DMS79 treated with DMSO at 0.1 percent for 48 hours (cell line): ENCODE measurements at places on chromosomes 2 and 18.

GRCh38 chr18:56003009-56003719, 415.2 kb upstream of the TCF4 start:
- no peak for DNase-seq

- no peak for DNase-seq
Observed at GRCh38 chr2:127669056-127669455, 6.3 kb downstream of the LIMS2 start.

- no peak for DNase-seq
Observed at GRCh38 chr2:23566241-23567142, 181.5 kb downstream of the KLHL29 start.

- no peak for DNase-seq
Observed at GRCh38 chr2:16400127-16400623, 265.5 kb downstream of the CYRIA start.

GRCh38 chr2:30024281-30024680, 102.9 kb upstream of the ALK start:
- no peak for DNase-seq

- DNase-seq: no peak
Observed at GRCh38 chr2:137333386-137334165, 568.2 kb downstream of the THSD7B start.

DNA sequence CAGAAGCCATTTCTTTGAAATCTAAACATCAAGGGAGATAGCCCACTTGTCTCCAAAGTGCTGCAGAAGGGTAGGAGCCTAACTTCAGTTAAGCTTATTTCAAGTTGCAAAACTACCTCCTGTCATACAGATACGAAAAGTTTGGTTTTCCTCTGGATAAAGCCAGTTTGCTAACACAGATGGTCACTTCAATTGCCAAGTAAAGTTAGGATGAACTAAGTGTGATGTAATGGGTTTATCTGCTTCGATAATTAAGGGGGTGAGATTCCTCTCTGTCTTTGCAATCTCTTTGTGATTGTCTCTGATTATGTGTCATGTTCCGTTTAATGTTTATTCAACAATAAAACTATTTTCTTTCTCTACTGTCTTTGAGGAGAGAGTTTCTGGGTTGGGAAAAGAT, 156.4 kb downstream of the SLC39A10 start:
- DNase-seq: no peak

DNA sequence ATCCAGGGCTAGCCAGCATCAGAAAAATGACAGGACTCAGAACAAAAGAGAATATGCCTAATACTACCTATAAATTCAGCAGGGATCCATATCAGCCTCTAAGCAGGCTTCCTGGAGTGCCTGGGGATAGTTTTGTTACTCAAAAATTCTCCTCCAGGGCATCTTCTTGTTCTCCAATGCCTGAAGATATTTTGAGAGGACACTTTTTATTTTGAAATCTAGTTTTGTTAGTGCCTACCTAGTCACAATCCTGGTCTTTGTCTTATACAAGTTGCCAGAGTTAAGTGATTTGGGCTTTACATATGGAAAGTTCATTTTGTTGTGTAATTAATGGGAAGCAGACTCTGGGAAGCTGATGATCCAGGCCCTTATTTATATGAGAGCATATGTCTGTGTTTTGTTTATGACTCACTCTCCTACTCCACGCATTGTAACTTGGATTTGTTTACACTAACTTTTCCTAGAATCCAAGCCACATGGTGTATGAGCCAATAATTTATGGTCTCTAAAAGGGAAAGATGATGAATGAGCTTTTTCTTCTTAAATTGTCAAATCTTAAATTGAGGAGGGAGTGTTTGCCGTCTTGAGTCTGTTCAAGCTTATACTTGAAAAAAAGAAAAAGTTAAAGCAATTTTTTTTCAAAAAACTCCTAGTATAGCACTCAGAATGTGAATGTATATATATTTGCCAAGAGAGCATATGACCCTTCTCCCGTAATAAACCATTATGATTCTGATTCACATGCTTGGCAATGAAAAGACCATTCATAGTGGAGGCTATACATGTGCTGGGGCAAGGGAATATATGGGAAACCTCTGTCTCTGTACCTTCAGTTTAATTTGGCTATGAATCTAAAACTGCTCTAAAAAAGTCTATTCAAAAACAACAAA, 370.3 kb downstream of the SETBP1 start:
- no peak for DNase-seq

DNA sequence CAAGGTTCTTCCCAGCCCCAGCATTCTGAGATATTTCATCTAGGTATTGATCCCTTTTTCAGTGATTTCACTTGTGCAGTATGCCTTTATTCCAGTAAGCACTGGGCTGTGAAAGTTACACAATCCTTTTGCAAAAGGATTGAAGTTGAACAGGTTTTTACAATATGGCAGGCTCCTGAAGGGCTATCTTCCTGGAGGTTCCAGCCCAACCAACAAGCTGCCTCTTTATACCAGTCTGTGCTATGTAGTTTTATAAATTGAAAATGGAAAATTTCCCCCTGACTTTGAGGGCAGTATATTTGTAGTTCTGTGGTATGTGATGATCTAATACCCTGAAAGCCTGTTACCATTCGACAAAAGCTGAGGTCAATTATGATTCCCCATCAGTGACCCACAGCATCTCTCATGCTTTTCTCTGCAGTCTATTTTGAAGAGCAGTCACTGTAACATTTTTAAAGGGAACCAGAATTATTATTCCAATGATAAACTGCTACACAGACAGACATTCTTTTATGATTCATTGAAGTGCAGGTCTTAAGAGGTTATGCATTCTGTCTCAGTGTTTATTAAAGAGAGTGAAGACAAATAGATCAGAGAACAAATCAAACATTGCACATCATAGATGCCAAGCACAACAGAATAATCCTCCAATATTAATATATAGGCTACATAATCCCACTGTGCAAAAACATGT, 35.2 kb upstream of the STPG4 start:
- DNase-seq: no peak

DNA sequence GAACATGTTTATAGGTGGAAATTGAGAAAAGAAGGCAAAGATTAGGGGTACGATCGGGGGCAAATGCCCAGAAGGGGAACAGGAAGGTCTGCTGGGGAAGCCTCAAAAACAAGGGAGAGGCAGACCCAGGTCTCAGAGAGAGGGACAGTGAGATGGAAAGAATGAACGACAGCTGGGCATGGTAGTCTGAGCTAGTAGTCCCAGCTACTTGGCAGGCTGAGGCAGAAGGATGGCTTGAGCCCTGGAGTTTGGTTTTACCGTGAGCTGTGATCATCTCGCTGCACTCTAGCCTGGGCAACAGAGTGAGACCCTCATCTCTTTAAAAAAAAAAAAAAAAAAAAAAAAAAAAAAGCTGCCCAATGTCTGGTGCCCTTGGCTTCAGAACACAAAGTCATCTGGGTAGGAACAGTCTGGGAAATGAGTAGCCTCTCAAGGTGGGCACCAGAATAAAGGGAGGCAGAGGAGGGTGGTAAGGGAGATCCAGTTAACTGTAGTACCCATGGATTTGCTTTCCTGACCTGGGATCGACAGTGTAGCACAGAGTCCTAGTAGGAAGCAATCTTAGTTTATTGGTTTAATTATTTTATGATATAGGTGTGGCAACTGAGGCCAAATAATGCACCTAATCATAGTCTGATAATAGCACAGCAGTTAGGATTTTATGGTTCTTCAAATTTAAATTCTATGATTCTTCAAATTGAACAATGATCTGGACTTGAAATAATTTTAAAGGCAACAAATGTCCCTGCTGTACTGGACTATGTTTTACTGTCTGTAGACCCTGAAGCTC, 3.5 kb downstream of the RRM2 start:
- DNase-seq: no peak

- DNase-seq: no peak
Observed at GRCh38 chr18:23822590-23823385, 133.5 kb downstream of the LAMA3 start.

DNA sequence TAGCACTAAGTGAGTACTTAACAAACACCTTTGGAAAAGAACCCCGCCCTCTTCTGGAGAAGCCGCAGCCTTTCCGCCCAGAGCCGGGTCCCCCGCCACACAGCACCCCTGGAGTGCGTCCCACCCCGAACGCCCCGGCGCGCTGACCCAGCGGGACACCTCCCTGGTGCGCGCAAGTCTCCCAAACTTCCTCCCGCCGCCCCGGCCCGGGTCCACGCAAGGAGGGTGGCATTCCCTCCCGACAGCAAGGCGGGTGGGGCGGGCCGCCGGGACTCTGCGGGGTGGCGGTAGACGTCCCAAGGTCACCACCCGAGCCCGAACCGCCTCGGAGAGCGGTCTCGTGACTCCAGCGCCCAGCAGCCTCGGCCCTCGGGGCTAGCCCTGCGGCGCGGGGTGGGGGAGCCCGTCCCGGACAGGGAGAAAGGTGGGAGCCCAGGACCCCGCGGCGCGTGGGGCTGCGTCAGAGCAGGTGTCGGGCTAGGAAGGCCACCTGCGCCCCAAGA, 598 bp downstream of the CCDC93 start:
- no peak for DNase-seq

DNA sequence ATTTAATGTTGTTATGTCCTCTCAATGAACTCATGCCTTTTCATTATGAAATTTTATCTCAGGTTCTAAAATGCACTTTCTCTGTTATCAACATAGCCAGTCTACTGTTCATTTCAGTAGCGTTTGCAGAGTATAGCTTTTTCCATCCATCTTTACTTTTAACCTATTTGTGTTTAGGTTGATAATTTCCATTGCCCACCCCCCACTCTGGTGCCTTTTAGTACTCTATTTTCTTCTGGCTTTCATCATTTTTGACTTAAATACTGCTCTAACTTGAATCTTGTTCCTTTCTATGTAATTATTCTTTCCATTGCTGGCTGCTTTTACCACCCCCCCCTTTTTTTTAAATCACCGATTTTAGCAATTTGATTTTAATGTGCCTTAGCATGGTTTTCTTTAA, 585.0 kb upstream of the LRATD1 start:
- DNase-seq: no peak

DNA sequence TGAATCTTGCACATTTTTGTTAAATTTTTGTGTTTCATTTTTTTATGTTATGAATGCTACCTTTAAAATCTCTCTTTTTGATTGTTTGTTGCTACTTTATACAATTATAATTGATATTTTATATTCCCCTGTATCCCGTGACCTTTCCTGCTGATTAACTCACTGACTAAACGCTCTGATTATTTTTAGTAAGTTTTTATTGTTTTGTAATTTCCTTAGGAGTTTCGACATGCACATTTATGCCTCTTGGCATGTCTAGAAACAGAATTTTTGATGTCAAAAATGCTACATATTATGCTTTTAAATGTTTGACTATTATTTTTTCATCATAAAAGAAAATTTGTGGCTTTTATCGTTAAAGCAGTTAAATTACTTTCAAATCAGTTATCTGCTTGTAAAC, 1131.6 kb upstream of the TMEFF2 start:
- no peak for DNase-seq

- DNase-seq: no peak
Observed at GRCh38 chr2:8137801-8138200, 544.1 kb upstream of the ID2 start.

DNA sequence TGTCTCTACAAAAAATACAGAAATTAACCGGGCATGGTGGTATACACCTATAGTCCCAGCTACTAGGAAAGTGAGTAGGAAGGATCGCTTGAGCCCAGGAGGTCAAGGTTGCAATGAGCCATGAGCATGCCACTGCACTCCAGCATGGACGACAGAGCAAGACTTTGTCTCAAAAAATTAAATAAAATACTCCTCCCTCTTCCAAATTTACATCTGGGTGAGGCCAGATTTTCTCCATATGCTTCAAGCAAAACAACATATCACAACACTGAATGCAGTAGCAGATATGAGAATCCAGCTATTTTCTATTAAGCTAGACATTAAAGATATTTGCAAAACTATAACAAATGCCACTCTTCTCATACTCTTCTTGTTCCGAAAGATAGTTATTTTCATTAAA, 20.9 kb downstream of the MEMO1 start:
- no peak for DNase-seq

DNA sequence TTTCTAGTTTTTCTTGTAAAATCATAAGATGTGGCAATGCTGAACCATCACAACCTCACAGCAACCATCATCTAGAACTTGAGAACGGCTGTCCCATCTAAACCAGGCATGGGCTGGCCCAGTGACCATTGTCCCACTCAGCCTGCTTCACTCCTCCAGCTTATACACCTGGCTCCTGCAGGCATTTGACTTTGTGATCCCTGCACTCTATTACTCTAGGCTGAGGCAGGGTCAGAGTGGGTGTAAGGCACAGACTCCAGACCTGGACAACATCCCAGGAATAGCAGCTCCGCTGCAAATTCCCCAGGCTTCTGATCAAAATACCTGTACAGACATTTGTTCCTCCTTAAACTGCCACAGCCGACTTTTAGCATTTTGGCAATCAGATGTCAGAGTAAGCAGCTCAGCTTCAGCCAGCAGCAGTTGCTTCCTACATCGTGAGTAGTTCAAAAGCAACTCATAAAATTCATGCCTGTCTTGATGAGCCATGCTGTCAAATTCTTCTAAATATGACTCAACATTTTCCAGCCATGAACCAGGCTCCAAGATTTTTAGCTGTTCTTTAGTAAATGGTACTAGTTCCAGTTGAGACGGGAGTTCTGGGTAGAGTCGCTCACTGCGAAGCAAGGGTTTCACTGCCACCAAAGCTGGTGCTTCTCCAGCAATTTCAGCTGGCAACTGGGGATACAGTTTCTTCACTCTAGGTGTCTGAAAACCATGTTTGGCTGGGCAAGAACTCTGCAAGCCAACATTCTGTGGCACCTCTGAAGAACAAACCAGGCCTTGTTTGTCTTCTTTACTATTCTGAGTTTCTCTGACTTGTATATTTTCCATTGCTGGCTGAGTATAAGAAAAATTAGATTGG, 12.8 kb downstream of the EPG5 start:
- no peak for DNase-seq

GRCh38 chr2:111099402-111099801, 21.3 kb upstream of the BCL2L11 start:
- no peak for DNase-seq

DNA sequence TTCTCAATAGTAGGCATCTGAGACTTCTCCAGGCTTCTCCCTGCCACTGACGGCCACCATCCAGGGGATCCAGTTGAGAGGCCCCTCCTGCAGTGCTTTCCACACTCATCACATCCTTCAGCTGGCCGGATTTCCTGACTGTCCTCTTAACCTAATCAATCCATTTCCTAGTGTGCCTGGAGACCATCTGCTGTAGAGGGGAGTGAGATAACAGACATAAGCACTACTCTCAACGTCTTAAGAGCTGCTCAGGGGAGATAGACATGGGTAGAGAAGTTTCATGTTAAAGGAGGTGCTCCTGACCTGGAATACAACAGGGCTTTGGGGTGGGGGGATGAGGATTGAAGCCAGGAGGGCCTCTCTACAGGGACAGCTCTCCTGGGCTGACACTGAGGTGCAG, 14.2 kb downstream of the SPR start:
- no peak for DNase-seq
